ENCODE measurements at places on chromosomes 5 and 9. TPM values are rescaled to one million over a fixed set of nuclear protein-coding genes. Genes with fewer than 3 reads are reported as not detected.
A peak's percentile ranks its signal among the peaks of the same experiment; 100 is the strongest.

The SLC25A48 gene
- total RNA-seq = 0.37 TPM

The ADAMTSL2 gene
- 2.2 TPM for total RNA-seq

The RMI1 gene
- 17.5 TPM for total RNA-seq

The PCDHGB3 gene
- total RNA-seq = 7.3 TPM

The PCDHGB5 gene
- 13.5 TPM for total RNA-seq

The FAM151B gene
- total RNA-seq = 17.7 TPM

The CMYA5 gene
- total RNA-seq = 25.4 TPM

The C9orf153 gene
- total RNA-seq = 3.0 TPM

The SPINK5 gene
- total RNA-seq = 0.21 TPM

The DNM1 gene
- 68.3 TPM for total RNA-seq

GRCh38 chr5:91065496-91065895 is 317.6 kb downstream of the ARRDC3 start:
- DNase-seq = no peak

DNA sequence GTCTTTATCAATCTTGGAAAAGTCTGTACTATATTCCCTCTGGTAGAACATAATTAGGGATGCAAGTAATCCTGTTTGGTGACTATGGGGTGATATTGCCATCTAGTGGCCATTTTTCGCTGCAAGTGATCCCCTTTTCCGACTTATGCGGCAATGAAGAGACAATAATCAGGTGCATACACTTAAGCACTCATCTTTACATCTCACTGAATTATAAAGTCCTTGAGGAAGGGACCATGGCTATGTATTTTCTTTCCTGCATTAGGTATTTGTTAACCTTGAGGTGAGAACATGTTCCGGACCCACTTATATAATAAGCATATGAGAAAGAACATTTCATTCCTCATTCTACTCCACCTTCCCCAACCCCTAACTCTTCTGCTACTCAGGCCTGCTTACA is 19.6 kb upstream of the LIX1 start:
- DNase-seq = peak; percentile 66

- DNase-seq = no peak
Measured at GRCh38 chr9:22204240-22204639, 195.1 kb upstream of the CDKN2B start.

DNA sequence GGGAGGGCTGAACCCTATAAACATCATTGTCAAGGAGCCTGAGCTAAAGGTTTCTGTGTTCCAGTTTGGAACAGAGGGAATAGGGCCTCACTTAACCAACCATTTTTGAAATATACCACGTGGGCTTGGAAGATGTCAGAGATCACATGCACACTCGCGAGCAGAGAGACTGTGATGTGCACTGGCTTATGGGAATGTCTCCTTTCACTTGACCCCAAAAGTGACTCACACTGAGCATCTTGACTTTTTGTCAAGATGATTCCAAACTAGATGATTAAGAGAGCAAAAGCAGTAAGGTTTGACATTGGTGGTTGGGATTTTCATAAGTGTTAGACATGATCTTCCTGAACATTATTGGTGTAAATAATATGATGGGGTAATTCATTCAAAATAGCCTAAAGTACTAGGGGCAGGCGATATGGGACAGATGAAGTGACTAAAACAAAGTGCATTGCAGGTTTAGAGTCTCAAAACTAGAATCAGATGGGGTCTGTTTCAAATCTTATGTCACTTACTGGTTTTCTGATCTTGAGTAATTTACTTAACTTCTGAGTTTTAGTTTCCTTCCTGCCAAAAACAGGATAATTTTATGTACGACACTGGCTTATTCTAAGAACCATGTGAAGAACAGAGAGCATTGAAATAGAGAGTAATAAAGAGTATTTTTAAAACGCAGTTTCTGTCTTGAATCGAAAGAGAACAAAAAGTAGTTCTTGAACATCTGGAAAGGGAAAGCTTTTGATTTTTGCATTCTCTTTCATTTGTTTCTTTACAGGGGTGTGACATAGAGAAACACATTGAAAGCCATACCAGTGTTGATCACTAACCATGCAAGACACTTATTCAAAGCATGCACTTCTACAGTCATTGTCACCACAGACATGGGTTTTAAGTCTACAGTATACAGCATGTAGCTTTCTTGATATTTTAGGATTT is 383.0 kb downstream of the DIRAS2 start:
- no peak for DNase-seq

- peak; percentile 59 for DNase-seq
Measured at GRCh38 chr5:162323466-162323865, 255.9 kb downstream of the GABRG2 start.

- peak; percentile 48 for DNase-seq
Measured at GRCh38 chr5:36301858-36302603, at the start of gene RANBP3L. Gene RANBP3L (minus strand): TSS chr5:36301902. CDS start chr5:36301416, 486 bp downstream.

GRCh38 chr9:117121316-117121715 is 293.5 kb downstream of the ASTN2 start:
- DNase-seq = no peak

GRCh38 chr9:133103987-133104505 is 17.0 kb downstream of the RALGDS start:
- no peak for DNase-seq

GRCh38 chr9:91757782-91758181 is 192.2 kb downstream of the ROR2 start:
- DNase-seq = no peak

DNA sequence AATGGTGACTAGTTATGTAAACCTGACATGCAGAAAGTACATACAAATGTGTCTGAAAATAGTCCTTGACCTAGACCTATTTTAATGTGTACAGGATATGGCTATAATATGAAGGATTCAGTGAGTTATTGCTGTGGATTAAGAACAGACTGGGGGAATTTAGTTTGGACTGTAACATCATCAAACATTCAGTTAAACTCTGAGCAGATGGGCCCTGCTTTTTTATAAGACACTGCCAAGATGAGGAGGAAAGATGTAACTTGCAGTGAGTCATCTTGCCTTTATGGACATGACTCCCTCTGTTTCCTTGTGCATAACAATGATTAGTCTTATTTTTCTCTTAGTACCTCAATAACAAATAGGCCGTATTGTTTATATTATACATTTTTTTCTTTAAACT is 12.2 kb downstream of the PPP3R2 start:
- peak; percentile 5 for DNase-seq

DNA sequence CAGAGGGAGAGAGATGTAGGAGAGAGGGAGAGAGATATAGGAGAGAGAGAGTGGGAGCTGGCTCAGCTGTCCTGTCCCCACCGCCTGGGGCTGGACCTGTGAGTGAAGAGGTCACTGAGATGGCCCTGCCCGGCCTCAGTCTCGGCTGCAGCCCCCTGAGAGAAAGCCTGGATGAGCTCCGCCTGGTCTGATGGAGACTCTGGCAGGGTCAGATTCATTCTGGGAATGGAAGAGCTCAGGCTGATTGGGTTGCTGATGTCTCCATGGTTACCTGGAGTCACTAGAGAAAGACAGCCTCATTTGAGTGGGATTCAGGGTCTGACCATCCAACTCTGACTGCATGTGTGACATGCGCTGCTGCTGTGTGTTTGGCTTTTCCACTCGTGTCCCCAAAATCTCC is 27.1 kb upstream of the SEMA4D start:
- DNase-seq = no peak

DNA sequence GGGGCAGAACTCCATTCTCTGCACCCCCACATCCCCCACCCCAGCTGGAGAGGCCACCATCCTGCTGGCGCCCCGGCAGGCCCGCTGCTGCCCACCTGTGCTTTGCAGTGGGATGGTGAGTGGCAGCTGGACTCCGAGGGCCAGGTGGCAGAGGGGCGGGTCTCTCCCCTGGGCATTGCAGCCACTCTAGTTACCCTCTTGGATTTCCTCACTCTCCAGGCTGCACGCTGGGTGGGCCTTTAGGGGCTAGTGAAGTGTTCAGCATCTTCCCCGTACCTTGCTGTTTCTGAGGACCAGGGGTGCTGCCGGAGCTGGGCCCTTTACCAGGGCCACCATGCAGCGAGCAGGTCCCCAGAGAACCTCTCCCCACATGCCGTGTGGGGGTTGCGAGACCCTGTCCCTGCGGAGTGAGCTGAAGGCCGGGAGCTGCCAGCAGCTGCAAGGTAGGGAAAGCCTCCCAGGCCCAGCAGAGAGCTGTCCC is 88.4 kb upstream of the SH3PXD2B start:
- no peak for DNase-seq

DNA sequence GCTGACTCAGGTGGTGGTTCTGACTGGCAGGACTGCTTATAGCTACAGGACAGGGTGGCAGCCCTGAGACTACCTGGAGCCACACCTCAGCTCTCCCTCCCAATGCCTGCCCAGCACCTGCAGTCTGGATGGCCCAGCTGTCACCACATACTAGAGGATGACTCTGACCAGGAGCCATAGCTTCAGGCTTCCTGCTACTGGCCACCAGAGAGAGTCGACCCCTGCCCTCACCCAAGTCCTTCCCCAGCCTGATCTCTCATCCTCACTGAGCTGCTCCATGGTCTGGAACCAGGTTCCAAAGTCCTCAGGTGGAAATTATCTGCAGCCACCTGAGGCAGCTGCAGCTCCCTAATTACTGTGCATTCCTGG is 25.6 kb upstream of the TDRD7 start:
- no peak for DNase-seq

- no peak for DNase-seq
Measured at GRCh38 chr9:21491756-21492155, 9.6 kb upstream of the IFNE start.

DNA sequence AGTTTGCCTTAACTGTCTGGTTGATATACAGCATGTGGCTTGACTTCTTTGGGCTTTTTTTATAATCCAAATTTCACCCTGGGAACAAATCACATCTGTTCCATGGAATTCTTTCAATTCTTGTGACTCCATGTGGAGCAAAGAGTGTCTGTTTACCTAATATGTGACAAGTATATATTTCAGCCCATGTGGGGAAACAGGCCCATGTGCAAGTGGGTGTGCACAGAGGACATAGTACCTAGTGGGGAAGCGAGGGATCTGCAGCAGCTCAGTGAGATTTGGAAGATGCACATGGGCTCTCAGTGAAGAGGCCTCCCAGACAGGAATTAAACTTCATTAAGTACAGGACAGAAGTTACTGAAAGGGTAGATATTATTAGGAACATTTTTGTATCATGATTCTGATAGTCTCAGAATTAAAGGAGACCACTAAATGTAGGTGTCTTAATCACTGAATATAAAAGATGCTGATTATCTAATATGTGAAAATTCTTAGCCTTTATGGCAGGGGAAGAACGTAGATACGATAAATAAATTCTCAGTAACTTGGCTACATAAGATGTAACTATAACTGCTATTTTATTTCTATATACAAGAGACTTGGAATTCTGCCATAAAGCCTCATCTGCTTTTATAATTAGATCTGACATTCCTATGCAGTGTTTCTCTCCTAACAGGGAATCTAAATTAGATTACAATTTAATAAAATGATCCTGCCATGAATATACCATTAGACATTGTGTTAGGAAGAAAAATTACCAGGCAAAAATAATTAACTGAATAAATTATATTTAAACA is 181.2 kb downstream of the SLC12A2 start:
- no peak for DNase-seq

DNA sequence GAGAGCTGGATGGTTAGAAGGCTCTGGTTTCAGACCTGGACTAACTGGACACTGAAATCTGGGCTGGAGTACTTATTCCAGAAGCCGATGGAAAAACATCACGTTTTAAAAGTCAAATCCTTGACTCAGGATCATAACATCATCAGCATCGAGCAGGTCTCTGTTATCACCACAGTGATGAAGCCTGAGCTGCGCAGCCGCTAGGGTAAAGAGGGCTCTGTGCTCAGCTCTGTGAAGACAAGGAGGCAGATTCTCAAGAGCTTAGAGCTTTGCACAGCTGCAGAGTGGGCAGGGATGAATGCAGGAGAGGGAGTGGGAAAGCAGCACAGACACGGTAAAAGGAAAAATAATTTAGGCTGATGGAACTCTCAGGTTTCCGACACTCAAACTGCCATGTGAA is 208.8 kb upstream of the TAS2R1 start:
- DNase-seq = no peak

DNA sequence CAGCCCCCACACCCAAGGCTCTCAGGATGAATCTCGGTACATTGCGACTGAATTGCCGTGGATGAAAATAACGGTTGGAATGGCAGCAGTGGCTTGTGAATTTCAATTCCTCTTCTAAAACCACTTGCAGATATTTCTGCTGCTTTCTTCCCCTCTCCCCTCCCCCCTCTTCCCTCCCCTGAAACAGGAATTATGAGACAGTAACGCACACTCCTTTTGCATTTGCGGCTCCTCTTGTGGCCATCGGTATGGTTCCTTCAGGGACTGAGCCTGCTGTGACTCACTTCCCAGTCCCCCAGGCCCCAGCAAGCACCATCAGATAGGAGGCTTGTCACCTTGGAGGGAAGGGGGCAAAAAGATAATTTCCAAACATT is 9.7 kb downstream of the DCANP1 start:
- no peak for DNase-seq

DNA sequence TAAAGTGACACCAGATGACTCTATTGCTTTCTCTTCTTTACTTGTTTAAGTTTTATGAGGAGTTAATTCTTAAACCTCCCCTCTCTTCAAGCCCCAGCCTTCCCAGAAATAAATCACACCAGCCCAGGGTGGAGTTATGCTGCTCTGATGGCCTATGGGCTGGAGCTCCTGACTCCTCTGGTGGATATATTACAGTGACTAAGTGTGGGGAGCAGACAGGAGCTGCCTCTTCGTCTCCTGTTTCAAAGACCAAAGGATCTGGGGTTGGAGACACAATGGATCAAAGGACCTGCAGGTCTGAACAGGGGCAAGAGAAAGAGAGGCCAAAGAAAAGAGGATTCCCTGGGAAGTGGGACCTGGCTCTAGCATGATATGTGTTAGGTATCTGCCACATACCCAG is 312.0 kb upstream of the MSX2 start:
- DNase-seq = no peak

GRCh38 chr5:121497176-121497575 is 354.5 kb upstream of the FTMT start:
- no peak for DNase-seq

GRCh38 chr5:160496784-160497183 is 75.1 kb downstream of the PTTG1 start:
- no peak for DNase-seq

GRCh38 chr5:40682154-40683017 is 2.7 kb downstream of the PTGER4 start:
- no peak for DNase-seq

DNA sequence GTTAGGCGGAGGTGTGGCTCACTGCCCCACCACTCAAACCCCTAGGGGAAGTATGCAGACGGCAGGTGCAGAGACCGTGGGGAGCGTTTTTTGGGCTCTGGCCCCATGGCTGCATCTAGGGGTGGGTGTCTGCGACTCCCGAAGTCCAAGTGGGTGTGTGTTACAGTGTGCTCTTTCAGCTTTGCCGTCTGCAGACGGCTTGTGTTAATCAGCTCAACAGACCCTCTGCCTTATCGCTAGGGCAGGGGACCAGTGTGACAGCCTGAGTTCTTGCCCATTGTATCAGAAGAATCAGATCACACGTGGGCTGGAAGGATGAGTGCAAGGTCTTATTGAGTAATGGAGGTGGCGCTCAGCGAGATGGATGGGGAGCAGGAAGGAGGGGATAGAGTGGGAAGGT is 162.8 kb downstream of the ENC1 start:
- no peak for DNase-seq

Measured in urinary bladder (tissue), 4 donors.